Fibroblast of upper back skin (primary cell): ENCODE measurements at places on chromosomes 1 and 21.
A peak's percentile ranks its signal among the peaks of the same experiment; 100 is the strongest.

GRCh38 chr1:41293779-41294178 lies 51.7 kb upstream of the SCMH1 start:
- peak; percentile 8 for DNase-seq

DNA sequence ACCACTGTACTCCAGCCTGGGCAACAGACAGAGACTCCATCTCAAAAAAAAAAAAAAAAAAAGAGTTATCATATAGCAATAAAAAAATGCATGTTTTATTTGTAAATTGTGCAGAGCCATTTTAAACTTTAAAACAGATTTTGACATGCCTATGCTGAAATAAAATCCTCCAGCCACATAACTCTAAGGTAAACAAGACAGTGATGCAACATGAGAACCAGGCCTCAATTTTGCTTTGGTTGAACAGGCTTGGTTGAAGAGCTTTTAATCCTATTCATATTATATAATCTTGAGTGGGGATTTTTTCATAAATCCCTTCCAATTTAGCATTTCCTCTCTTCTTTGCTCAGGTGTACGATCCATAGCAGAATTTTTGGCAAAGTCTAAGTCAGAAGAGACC lies 26.1 kb downstream of the ARMH1 start:
- DNase-seq, result no peak

- peak; percentile 98 for DNase-seq
Observed at GRCh38 chr1:112704934-112705627, 1.8 kb downstream of the RHOC start.

DNA sequence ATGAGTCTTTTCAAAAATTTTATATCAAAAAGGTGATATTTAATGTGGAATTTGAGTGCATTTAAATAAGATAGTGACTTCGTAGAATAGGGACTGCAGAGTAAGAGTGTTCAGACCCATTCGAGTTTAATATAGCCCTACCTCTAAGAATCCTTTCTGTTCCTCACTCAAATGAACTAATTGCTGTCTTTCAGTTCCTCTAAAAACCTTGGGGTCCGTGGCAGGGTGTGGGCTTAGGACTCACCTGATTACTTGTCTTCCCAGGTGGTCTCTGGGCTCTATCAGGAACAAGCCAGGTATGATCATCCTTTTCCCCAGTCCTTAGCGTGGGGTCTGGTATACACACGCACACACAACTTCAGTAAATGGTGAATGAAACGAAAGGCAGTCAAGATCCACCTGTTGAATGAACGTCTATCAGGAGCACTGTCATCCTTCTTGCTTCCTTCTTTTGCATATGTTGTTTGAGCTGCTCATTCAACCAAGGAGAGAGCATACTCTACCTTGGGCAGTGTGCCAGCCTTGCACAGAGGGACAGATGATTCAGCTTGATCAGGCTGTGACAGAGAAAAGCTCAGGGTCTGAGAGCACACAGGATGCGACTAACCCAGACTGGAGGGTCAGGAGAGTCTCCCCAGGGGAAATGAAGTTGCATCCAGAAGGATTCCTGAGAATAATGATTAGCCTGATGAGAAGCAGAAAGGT lies 1.2 kb upstream of the RNF11 start:
- DNase-seq, result peak; percentile 60

- peak; percentile 4 for DNase-seq
Observed at GRCh38 chr1:193919827-193920226, 733.4 kb upstream of the B3GALT2 start.

- no peak for DNase-seq
Observed at GRCh38 chr1:60575326-60575977, 501.9 kb upstream of the C1orf87 start.

DNA sequence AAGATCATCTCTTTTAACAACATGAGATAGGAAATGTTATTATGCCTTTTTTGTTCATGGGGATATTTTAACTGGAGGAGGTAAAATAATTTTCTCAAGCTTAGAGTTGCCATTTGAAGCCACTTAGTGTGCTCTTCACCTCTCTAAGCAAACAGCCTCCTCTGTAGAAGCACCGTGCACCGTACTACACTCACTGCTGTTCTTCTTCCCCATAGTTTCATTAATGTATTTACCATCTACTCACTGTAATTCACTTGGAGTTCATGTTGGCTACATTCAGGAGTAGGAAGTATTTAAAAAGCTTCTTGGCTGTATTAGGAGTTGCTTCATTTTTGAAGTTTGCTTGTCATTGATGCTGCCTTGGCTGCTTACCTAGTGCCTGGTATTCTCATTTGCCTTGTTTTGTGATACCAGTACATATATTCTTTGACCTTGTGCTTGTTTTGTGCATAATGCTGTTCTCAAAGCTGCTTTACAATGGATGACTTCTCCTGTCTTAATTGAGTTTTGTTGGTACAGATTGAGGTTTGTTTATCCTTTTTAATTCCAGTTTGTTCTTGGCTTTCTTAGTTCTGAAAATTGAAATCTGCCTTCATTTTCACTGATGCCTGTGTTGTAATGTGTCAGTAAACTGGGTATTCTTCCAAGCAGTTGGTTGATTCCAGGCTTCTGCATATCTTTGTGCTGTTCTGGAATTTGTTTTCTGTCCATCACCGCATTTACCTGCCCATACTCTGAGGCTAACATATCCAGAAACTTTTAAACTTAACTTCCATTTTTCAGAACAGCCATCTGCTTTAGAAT lies 240.4 kb downstream of the HMCN1 start:
- no peak for DNase-seq
